ENCODE measurements at places on chromosomes 13 and 19.
A peak's percentile ranks its signal among the peaks of the same experiment; 100 is the strongest.

DNA sequence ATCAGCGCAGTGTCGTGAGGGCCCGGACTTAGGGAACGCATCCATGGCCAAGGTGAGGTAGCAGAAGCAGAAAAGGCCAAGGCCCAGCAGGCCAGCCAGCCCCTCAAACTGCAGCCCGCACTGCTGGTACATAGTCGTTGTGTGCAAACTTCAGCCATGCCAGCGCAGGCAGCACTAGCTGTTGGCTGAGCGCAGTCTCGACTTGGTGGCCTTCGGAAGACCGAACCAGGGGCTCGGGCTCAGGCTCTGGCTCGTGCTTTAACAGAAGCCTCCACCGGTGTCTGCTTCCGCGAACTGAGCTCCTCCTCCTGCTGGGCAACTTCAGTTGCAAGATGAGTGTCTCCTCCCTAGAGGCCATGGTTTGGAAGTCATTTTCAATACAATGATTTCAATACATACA lies 157.5 kb downstream of the DNAJC15 start:
- no peak for DNase-seq

DNA sequence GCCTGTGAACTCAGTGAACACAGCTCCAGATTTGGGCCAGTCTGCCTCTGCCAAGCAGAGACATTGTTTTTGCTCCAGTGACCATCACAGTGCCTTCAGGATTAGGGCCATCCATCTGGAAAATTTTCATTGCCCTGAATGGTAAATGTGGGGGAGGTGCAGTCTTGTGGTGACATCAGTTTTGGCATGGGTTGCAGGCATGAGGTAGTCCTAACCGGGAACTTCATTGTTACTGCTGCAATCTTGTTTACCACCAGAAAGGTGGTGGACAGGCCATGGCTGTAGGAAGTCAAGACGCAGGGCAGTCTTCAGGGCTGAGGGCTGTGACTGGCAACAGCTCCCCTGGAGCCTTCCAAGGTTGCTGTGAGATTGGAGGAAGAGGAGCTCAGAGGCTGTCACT lies 55.2 kb downstream of the SPATA13 start:
- no peak for DNase-seq

DNA sequence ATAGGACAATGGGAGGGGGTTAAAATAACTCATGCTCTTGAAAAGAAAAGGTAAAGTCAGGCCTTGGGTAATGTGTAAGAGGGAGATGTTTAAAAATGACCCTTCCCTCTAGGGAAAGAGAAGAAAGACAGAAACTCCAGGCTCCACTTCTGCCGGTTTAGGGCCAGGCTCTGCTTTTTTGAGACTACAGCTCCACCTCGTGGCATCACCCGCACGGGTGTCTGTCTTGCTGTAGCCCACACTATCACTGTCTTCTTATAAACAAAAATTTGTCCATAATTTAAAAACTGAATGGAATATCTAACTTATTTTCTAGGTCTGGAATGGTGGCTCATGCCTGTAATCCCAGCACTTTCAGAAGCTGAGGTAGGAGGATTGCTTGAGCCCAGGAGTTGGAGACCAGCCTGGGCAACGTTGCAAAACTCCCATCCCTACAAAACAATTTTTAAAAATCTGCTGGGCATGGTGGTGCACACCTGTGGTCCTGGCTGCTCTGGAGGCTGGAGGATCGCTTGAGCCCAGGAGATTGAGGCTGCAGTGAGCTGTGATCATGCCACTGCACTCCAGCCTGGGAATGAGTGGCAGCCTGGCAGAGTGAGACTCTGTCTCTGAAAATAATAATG lies 65.1 kb upstream of the GTF3A start:
- DNase-seq, result peak; percentile 75

- DNase-seq, result no peak
Observed at GRCh38 chr19:18494267-18494607, 27.6 kb downstream of the ELL start.

DNA sequence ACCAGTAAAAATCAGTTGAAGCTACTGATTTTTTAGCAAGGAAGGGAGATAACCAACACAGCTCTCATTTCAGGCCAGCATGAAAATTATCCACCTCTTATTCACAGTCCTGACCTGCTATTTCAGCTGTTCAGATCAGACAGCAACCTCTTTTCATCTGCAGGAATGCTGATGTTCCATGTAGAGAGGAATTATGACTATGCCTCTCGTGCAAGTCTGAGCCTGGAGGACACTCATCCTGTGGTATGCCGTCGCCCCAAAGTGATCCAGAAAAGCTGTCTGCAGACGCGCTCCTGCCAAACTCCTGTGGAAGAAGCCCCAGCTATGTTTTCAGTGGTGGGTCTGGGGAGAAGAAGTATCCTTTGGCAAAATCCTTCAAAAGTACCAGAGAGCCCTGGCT lies 563.5 kb upstream of the SLITRK1 start:
- no peak for DNase-seq

DNA sequence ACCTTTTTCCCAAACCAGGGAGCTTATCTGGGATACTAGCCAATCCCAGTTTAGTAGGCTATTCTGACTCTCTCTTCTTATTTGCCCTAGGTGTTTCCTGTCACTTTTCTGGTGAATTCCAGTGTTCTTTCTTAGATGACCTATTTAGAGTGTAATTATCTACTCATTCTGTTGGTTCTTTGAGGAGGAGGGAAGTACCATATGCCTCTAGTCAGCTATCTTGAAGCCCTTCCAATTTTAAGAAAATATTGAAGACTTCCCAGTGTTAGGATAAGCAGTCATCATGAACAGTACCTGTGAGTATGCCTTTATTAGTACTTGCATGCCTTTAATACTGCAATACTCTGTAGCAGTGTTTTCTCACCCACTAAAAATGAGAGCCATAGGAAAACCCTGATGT lies 724.3 kb upstream of the SLITRK1 start:
- DNase-seq, result no peak

DNA sequence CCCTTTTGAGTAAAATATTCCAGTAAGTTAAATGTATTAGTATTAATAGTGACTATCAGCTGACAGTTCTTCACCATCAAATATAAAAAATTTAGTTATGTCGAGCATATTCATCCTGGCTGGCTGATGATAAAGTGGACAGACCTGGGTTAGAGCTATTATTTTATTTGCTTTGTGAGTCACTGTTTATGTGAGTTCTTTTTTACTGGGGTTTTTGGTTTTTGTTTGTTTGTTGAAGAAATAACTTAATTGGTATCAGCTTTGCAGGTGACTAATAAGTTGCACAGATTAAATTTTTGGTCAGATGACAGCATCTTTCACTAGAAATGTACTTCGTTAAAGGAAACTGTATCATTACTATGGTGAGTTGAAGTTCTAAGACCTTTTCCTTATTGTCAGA lies 224.7 kb downstream of the GGACT start:
- DNase-seq, result no peak

GRCh38 chr19:49843265-49843664 lies 7.7 kb upstream of the PTOV1 start:
- DNase-seq, result no peak

DNA sequence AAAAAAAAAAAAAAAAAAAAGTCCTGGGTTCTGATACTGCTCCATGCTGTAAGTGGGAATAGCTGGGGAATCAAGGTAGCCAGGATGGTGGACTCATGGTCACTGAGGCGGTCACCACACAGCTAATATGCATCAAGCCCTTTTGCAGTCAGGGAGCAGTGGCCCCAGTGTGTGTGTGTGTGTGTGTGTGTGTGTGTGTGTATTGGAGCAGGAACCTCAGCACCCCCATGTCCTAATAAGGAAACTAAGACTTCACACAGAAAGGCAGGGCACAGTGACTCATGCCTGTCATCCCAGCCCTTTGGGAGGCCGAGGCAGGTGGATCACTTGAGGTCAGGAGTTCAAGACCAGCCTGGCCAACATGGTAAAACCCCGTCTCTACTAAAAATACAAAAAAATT lies 12.0 kb downstream of the B3GNT3 start:
- peak; percentile 24 for DNase-seq

- no peak for DNase-seq
Observed at GRCh38 chr13:97124915-97125809, 97.0 kb upstream of the MBNL2 start.

DNA sequence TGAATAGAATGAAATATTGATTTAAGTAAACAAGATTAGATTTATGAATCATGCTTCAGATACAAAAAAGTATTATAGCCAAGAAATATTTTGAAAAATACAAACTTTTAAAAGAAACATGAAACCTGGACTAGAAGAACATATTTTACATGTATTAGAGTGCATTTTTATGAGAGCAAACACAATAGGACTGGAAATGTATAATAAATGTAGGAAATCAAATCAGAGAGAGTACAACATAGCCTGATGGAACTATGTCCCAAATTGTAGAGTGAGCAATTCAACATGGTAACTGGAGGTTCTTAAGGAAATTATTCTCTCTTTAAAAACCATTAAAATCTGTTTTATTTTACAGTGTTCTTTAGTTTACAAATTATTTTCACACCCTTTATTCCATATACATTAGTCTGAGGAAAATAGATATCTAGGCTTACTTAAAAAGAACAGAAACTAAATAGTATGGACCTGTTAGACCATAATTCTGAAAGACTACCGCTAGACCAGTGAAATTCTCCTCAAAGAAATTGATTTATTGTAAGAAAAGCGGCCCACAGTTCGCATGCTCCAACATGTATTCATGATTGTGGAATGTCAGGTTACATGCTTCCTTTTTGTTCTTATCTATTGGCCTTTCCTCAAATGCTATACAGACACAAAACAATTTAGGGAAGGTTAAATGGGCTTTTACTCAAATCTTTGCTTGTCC lies 1526.5 kb upstream of the SLC10A2 start:
- DNase-seq, result no peak

DNA sequence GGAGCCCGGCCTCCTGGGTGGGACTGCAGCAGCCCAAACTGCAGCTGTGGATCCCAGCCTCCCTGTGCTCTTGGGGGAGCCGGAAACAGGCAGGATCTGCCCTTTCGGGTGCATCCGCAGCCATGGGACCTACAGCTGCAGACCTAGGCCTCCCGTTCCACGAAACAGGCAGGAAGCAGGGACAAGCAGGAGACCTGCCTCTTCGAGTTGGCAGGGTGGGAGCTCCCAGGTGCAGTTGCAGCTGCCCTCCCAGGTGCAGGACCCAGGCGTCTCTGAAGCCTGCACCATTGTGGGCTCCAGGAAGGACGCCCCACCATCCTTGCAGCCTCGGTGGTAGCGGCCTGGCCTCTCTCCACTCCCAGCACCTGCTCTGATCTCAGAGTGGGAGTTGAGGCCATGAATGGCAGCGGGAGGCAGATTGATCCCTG lies 189.0 kb upstream of the KLHL1 start:
- DNase-seq, result no peak

- DNase-seq, result peak; percentile 99
Observed at GRCh38 chr19:17469481-17470067, 750 bp upstream of the SLC27A1 start.

GRCh38 chr19:43751466-43752220 lies 3.1 kb downstream of the SMG9 start:
- no peak for DNase-seq

DNA sequence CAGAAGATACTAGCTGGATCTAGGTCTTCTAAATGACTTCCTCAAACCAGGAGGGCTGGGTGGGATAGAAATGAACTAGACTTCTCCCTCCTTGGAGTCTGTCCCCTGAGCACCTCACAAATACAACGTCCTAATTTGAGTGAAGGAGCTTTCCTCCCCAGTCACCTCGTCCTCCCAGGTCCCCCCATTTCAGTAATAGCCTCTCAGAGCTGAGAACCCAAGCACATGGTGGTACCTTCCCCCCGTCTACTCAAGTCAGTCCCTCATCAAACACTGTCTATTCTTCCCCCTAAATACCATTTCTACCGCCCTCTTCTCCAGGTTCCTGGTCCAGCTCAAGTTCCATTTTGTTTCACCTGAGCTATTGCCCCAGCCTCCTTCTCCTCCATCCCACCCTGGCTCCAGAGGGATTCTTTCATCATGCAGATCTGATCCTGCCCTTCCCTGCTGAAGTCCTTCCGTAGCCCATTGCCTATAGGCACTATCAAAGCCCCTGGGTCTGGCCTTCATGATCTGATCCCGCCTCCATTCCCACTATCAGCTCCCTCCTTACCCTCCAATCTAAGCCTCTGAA lies 5.3 kb upstream of the PRKCG start:
- DNase-seq, result no peak

DNA sequence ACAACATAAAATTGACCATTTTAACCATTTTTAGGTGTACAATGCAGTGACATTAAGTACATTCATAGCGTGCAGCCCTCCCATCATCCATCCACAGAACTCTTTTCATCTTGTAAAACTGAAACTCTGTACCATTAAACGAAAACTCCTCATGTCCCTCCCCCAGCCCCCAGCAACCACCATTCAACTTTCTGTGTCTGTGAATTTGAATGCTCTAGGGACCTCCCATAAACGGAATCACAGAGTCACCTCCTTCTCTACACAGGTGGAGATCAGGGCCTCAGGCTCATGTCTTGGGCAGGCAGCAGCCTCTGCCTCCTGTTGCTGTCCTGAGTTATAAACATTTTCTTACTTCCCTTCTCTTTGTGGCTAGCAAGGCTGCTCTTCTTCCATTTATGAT lies 7.3 kb upstream of the CCNE1 start:
- DNase-seq, result no peak

- DNase-seq, result no peak
Observed at GRCh38 chr13:33862016-33862415, 44.1 kb downstream of the RFC3 start.

DNA sequence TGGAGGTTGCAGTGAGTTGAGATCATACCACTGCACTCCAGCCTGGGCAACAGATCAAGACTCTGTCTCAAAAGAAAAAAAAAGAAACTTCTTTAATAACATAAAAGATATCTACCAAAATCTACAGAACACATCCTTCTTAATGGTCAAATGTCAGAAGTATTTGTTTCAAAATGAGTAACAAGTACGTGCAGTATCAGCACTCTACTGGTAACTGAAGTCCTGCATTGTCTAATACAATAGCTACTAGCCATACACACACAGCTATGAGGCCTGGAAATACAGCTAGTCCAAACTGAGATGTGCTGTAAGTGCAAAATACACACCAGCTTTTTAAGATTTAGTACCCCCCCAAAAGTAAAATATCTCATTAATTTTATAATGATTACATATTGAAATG lies 88.1 kb downstream of the TSC22D1 start:
- no peak for DNase-seq

- DNase-seq, result no peak
Observed at GRCh38 chr13:30049692-30050091, 199.3 kb upstream of the UBL3 start.

DNA sequence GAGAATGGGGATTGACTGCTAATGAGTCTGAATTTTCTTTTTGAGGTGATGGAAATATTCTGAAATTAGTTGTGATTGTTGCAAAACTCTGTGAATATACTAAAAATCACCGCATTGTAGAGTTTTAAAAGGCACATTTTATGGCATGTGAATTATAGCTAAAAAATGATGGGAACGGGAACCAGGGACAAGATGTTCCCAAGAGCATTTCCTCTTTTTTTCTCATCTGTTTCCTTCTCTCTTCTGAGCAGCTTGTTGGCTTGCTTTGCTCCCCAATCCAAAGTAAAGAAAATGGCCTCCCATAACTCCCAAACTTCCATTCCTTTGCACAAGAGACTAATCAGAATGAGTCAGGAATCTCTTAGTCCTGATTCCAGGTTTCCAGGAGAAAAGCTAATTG lies 459.2 kb downstream of the TSHZ3 start:
- no peak for DNase-seq
